ENCODE measurements at places on chromosomes 12 and 14.
A peak's percentile ranks its signal among the peaks of the same experiment; 100 is the strongest.

DNA sequence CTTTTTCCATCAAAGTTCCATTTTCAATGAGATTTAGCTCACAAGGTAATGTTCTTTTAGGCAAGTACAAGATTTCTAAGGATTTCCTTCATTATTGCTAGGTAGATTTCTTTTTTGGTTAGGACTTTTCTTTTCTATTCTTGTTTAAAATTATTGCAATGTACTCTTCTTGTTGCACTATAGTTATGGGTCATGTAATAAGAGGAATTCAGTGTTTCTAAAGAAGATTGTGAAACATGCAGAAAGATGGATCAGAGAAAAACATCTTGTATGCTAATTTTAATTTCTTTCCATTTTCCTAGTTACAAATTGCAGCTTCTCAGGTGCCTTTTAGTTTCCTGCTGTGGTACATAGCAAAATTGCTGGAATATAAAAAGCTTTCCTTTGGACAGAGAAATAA is 56.1 kb downstream of the BTG1 start:
- DNase-seq, result no peak

DNA sequence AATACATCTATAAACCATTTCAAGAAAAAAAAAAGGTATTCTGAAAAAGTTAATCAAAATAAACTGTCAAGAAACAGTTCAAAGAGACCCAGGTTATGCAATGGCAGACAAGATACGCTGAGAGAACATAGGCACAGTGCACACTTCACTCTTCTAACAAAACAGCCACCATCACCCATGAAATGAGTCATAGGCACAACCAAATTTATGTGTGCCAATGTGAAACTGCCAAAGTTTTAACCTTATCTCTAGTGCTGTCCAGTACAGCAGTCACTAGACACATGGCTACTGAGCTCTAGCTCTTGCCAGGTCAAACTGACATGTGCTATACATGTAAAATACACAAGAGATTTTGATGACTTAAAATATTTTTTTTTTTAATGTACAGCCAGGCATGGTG is 1.4 kb downstream of the CEP128 start:
- DNase-seq, result no peak

- DNase-seq, result no peak
These were observed 326.5 kb downstream of the MED13L start for GRCh38 chr12:115950959-115951358.

GRCh38 chr12:57280211-57281062 is 29.4 kb upstream of the STAC3 start:
- peak; percentile 52 for DNase-seq

GRCh38 chr12:77104286-77104685 is 38.9 kb upstream of the E2F7 start:
- no peak for DNase-seq

GRCh38 chr14:37708481-37708880 is 113.1 kb downstream of the TTC6 start:
- no peak for DNase-seq

- DNase-seq, result no peak
These were observed 32.5 kb downstream of the MMP17 start for GRCh38 chr12:131860472-131861260.

DNA sequence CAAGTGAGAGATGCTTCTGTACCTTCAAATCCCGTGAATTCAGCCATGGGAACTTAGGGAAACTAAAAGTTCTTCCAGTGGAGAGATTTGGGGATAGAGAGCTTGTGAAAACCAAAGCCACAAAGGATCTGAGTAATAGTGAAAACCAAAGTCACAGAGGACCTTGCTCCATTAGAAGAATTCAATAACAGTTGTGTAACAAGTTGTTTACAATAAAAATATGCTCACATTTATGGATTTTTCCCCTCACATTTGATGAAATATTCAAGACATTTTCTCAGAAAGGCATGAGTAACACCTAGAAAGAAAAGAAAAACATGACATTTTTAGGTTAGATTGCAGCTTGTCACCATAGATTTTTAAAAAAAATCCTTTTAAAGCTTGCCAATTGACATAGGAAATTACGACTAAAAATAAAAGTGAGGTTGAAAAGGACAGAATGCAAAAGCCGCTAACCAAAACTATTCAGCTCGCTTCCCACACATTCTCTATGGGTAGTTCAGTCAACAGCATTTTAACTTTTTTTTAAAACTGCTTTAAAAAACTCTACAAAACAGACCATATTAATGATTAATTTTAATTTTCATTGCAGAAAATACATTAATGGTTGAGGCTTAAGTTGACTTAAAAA is 113.2 kb downstream of the CAND1 start:
- DNase-seq, result no peak

GRCh38 chr12:51847643-51848325 is 734 bp downstream of the FIGNL2 start:
- no peak for DNase-seq

DNA sequence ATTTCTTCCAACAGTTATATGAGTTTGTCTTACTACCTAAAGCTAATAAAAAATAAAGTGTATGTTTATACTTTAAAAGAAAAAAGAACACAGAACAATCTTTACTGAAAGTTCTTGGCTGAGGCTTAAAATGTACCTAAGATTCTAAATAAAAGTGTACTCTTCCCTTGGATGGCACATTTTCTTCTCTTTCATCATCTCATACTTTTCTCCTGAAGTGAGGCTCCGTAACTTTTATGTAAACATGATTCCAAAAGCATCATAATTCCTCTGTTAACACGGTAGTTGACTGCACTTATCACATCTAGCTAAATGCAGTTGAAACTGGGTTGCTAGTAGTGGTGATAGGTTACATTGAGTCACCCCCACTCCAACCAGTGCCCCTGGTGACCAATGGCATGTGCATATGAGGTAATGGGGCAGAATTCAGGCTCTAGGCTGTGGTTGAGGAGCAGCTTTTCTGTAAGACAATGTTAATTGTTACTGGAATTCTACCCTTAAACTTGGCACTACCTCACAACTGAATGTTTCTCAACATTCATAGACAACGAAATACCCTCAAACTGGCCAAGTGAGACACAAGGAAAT is 38.4 kb downstream of the WASHC3 start:
- DNase-seq, result no peak

DNA sequence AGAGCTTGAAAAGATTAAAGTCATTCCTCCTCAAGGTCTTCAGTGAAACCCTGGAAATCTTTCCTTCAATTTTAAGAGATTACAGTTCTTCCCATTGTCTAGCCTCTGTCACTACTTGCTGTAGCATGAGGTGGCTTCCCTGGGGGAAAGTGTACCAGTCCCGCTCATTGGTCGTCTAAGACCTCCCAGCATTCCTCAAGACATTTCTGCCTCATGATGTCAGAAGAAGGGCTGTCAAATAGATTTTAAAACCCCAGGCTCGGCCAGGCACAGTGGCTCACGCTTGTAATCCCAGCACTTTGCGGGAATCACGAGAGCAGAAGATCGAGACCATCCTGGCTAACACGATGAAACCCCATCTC is 46.7 kb downstream of the SMUG1 start:
- DNase-seq, result no peak

DNA sequence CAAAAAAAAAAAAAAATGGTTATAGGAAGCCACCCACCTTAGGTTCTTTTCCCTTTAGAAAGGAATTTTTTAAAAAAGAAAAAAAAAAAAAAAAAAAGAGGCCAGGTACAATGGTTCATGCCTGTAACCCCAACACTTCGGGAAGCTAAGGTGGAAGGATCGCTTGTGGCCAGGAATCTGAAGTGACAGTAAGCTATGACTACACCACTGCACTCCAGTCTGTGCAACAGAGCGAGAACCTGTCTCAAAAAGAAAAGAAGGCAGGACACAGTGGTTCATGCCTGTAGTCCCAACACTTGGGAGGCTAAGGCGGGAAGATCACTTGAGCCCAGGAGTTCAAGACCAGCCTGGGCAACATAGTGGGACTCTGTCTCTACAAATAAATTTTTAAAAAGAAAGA is 36.0 kb downstream of the SPTLC2 start:
- no peak for DNase-seq

DNA sequence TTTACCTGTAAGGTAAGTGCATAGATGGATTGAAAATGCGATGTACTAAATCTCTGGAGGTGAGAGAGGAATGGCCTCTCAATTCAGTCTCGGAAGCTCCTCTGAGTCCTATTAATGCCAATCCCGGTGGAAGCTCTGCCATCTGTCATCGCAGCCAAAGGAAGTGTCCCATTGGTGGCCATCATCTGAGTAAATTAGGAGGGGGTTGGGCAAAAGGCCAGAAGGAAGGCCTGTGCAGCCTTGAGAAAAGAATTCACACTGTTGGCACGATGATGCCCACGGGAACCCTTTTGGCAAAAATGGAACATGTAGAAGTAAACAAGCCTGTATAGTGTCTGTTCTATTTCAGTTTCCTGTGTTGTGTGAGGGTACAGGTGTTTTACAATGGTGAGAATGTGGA is 494.8 kb downstream of the NELL2 start:
- DNase-seq, result no peak

DNA sequence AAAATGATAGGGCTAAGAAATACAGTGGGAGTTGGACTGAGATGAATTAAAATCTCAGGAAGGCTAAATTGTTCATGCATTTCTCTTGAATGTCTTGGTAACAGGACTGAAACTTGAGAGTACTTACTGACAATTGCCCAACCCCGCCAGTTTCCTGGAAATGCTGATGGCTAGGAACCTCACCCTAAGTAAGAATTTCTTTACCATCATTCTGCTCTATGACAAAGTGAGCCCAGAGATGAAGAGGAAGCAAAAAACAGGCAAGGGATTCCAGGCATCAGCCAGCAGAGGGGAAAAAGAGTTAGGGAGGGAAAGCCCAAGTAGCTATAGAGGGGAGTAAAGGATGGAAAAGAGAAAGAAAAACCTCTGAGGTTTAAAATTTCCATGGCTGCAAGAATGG is 397.7 kb downstream of the MDGA2 start:
- no peak for DNase-seq

DNA sequence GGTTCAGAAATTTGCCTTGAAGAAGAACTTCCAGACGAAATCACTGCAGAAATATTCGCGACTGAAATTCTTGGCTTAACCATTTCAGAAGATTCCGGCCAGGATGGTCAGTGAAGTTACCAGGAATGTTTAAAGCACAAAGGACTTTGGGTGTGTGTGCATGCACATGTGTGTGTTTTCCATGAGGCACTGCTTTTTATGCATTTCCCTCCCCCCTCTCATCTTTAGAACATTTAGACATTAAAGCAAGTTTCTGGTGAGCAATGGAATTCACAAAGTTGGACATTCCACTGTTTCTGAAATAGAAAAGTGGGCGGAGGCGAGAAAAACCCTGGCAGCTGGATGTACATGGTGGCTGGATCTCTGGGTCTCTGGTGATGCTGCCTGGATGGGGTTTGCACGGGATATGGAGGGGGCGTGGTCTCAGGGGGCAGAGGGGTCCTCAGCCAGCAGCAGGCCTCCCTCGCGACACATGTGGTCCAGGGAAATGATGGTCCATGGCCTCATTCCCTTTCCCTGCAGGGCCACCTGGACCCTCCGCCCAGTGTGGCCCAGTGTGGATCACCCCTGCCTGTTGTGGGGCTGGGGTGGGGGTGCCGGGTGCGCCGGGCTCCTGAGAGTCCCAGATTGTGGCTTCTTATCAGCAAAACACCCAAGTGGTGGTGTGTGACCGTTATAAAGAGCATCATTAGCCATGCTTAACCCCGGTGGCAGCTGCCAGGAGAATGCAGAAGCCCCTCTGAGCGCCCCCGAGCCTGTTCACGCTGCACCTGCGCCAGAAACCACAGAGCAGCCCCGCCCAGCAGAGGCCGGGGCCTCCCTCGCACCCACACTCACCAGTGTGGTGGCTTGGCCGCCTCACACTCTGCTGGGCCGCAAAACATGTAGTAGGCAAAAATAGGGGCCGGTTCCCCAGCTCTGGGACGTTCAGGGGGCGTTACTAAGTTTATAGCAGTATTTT is 17.8 kb upstream of the BCL7A start:
- DNase-seq, result no peak

- DNase-seq, result no peak
These were observed at the start of gene LTBR for GRCh38 chr12:6383572-6384498. Gene LTBR, plus strand, starts transcription at chr12:6384162. Its CDS starts 197 bp downstream, at chr12:6384359.

DNA sequence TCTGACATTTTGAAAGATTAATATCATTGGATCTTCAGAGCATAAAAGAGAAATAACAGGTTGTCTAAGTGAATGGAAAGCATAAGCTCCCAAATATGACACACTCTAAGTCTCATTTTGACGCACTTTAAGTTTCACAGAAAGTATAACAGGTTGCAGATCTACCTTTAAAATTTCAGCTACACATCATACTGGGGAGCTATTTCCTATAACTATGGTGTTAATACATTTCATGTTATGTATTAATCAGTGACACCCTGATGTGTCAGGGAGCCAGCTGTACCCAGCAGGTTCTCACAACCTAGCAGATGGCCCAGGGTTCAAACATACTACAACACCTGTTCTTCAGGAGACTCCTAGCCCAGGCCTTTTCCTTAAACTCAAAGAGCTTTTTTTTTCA is 31.1 kb upstream of the TMX1 start:
- DNase-seq, result no peak

DNA sequence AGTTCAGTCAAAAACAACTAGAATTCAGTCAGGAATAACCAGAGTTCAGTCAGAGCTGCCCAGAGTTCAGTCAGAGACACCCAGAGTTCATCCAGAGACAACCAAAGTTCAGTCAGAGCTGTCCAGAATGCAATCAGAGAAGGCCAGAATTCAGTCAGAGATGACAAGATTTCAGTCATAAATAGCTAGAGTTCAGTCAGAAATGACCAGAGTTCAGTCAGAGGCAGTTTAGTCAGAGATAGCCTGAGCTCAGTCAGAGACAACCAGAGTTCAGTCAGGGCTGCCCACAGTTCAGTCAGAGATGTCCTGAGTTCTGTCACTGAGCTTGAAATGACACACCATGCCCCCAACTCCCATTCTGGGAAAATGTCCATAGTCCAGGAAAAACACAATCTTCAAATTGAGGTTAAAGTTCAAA is 1102.8 kb downstream of the BCL11B start:
- DNase-seq, result no peak

- no peak for DNase-seq
These were observed 176.0 kb downstream of the ESRRB start for GRCh38 chr14:76551906-76552305.

- DNase-seq, result no peak
These were observed 1127.0 kb downstream of the GALC start for GRCh38 chr14:86865934-86866333.

- DNase-seq, result no peak
These were observed 784.6 kb downstream of the TMTC2 start for GRCh38 chr12:83471341-83471740.

- DNase-seq, result no peak
These were observed 120.5 kb downstream of the PHETA1 start for GRCh38 chr12:111248236-111249017.

DNA sequence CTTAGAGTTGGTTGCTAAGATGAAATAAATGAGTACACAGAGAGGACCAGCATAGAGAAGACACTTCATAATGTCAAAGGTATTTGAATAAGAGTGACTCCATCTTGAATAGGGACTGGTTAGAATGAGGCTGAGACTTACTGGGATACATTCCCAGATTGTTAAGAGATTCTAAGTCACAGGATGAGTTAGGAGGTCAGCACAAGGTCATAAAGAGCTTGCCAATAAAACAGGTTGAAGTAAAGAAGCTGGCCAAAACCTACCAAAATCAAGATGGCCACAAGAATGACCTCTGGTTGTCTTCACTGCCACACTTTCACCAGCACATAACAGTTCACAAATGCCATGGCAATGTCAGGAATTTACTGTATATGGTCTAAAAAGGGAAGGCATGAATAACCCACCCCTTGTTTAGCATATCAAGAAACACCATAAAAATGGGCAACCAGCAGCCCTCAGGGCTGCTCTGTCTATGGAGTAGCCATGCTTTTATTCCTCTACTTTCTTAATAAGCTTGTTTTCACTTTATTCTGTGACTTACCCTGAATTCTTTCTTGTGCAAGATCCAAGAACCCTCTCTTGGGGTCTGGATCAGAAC is 8.3 kb upstream of the SERPINA1 start:
- no peak for DNase-seq

Data from activated CD8-positive, alpha-beta memory T cell treated with anti-CD3 and anti-CD28 coated beads for 4 hours (primary cell).